Heart right ventricle (tissue), 16 donors: ENCODE measurements at places on chromosomes 5 and 9.
A peak's percentile ranks its signal among the peaks of the same experiment; 100 is the strongest.

- no peak for DNase-seq
Observed at GRCh38 chr5:34034534-34035327, 8.3 kb downstream of the C1QTNF3 start.

- DNase-seq: no peak
Observed at GRCh38 chr5:81068635-81069034, 108.5 kb downstream of the RASGRF2 start.

- DNase-seq: no peak
Observed at GRCh38 chr5:173831196-173831914, 56.8 kb upstream of the CPEB4 start.

DNA sequence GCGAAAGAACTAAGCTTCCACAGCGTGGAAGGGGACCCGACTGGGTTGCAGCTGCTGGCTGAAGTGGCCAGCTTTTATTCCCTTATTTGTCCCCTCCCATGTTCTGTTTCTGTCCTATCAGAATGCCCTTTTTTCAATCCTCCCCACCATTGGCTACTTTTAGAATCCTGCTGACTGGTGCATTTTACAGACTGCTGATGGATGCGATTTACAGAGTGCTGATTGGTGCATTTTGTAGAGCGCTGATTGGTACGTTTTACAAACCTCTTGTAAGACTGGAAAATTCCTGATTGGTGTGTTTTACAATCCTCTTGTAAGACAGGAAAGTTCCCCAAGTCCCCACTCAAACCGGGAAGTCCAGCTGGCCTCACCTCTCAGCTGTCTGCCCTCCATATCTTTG, 50.7 kb downstream of the KLF9 start:
- no peak for DNase-seq

- DNase-seq: no peak
Observed at GRCh38 chr5:138471052-138471361, 5.7 kb downstream of the EGR1 start.

GRCh38 chr9:2624051-2624682, 2.6 kb downstream of the VLDLR start:
- no peak for DNase-seq

DNA sequence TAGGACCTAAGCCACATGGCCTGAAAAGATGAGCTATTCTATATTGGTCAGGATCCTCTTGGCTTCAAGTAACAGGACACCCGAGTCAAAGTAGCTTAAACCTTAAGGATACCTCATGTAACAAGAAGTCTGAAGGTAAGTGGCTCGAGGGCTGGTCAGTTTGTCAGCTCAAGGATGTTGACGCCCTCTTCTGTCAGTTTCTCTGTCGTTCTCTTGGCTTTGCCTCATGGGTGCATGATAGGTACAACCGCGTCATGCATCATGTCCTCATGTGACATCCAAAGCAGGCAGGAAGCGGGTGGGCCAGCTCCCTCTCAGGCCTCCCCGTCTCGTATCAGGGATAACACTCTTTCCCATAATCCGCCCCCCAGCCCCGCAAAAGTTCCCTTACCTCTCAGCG, 22.1 kb upstream of the TCERG1 start:
- DNase-seq: no peak

DNA sequence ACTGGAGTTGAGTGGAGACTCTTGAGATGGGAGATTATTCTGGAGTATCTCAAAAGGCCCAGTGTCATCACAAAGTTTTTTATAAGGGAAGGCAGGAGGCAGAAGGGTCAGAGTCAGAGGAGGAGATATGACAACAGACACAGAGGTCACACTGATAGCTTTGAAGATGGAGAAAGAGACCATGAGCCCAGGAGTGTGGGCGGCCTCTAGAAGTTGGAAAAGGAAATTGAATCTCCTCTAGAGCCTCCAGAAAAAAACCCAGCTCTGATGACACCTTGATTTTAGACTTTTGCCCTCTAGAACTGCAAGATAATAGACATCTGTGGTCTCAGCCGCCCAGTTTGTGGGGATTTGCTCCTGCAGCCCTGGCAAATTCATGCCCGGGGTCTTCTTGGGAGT, 64.8 kb upstream of the SPTLC1 start:
- DNase-seq: no peak

GRCh38 chr9:79189511-79189924, 382.2 kb upstream of the TLE4 start:
- no peak for DNase-seq

DNA sequence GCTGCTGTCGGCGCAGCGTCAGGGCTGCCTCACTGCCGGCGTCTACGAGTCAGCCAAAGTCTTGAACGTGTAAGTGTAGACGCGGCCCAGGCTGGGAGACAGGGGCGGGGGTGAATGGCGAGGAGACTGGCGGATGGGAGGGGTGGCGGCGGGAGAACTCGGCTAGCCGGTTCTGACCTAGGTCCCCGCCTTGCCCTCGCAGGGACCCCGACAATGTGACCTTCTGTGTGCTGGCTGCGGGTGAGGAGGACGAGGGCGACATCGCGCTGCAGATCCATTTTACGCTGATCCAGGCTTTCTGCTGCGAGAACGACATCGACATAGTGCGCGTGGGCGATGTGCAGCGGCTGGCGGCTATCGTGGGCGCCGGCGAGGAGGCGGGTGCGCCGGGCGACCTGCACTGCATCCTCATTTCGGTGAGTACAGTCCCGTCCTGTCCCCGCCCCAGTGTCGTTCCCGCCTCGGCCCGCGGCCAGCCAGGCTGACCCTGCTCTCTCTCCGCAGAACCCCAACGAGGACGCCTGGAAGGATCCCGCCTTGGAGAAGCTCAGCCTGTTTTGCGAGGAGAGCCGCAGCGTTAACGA, 745 bp downstream of the GADD45G start:
- DNase-seq: peak; percentile 59

GRCh38 chr9:24932785-24933184, 387.1 kb upstream of the IZUMO3 start:
- DNase-seq: no peak

DNA sequence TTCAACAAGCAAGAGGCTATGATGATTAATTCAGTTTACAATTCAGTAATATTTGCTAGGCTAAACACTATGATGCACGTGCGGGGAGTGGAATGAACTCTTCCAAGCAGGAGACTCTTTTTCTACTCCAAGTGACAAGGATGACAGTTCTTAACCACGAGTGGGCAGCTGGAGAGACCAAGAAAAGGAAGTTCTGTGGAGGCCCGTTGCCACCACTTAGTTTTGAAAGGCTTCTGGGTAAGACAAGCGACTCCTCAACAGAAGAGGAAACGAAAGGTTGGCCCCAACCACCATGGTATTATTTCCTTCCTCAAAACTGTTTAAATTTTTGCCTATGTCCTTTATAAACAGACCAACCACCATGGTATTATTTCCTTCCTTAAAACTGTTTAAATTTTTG, 2.8 kb downstream of the DCAF12 start:
- no peak for DNase-seq

- no peak for DNase-seq
Observed at GRCh38 chr5:85132269-85132668, 747.6 kb upstream of the EDIL3 start.

GRCh38 chr9:115378241-115378640, 260.3 kb upstream of the TNC start:
- DNase-seq: no peak

GRCh38 chr9:83036043-83036442, 26.9 kb downstream of the RASEF start:
- no peak for DNase-seq

- no peak for DNase-seq
Observed at GRCh38 chr5:83096660-83097339, 19.5 kb downstream of the XRCC4 start.

GRCh38 chr5:151820903-151821302, 49.1 kb downstream of the G3BP1 start:
- no peak for DNase-seq

DNA sequence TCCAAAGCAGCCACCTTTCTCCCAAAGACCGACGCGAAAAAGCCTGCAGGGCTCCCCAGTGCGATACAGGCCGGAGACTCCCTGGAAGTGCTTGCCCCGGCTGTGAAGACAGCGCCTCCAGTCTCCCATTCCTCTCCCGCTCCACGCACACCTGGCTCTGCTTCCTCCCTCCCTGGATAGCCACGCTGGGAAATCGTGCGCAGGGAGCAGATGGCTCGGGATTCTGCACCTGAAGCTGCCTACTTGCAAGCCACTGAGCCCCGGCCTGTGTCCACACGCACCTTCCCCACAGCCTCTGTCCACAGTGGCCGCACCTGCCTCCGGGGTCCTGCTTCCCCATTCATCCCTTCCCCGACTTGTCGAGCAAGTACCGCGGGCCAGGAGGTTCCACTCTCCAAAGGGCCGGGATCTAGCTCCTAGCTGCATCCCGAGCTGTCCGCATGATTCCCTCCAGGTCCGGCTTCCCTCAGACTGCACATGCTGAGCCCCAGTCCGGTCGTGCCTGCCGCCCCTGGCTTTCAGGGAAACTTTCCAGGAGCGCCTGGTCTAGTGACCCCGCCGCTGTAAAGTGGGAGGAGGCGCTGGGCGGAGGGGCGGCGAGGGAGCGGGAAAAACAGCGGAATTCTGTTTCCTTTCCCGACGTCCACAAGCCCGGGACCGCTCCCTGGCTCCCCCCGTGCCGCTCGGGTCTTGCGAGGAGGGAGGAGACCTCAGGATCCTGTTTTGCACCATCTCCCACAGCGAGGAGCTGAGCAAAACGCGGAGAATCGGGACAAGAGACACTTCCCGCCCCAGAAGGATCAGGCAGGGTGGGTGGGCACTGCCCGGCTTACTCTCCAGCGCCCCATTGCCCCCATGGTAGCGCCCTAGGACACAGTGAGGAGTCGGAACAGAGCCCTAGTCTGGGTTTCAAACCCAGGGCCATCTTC, 2.0 kb downstream of the SEMA6A start:
- DNase-seq: peak; percentile 49

DNA sequence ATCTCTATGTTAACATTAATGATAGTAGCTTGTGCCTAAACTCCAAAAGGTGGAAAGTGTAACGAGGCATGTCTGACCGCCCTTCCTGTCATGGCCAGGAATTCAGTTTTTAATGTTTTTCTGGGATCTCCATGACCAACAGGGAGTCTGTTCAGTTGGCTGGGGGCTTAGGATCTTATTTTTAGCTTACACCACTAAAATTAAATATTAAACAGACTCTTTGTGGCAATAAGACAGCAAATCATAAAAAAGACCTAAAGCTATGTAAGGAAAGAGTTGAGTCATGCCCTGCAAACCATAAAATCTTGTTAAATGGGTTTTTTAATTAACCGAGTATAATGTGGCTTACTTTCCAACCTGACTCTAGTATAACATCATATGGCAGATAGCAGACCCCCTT, 247.8 kb downstream of the DIRAS2 start:
- no peak for DNase-seq

GRCh38 chr5:56126487-56127179, 106.5 kb downstream of the ANKRD55 start:
- no peak for DNase-seq

- DNase-seq: no peak
Observed at GRCh38 chr9:109923471-109923760, 143.4 kb downstream of the PALM2AKAP2 start.

DNA sequence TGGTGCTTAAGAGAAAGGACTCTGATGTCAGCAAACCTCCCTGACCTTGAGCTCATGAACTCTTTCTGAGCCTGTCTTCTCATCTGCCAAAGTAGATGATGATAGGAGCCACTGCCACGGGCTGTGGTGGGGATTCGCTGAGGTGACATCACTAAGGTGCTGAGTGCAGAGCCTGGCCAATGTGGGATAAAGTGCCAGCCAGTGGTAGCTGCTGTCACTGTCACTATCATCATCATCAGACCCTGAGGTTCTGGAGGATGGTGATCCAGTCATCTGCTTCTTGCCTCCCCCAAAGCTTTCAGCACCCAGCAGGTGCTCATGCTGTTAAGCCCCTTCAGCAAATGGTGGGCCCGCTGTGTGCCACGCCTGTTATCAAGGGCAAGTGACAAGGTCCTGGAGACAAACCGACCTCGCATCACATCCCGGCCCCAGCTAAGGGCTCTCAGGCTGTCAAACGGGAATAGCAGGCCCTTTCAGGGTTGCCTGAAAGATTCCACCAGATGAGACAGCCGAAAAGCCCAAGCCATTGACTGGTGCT, 6.4 kb downstream of the FPGS start:
- DNase-seq: no peak

GRCh38 chr9:123657099-123657498, 272.8 kb downstream of the DENND1A start:
- no peak for DNase-seq

GRCh38 chr5:128397876-128398275, 140.2 kb downstream of the FBN2 start:
- no peak for DNase-seq

GRCh38 chr9:79551586-79551985, 20.2 kb upstream of the TLE4 start:
- no peak for DNase-seq

- no peak for DNase-seq
Observed at GRCh38 chr5:18749763-18750162, 1115.5 kb downstream of the TAF11L14 start.

DNA sequence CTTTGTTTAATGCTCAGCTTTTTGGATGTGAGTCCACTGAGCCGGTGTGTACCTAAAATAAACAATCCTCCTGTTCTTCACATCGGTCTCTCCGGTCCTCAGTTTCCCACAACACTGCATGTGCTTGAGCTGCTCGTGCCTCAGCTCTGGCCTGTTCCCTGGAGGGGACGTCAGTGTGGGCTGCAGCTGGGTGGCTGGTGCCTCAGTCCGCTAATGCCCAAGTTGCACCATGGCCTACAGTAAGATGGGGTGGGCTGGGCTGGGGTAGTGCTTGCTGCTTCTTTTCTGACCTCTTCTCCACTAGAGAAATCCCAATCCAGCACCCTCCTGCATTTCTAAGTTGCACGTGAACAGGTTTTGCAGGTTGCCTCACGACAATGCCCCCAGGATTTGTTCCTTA, 595 bp upstream of the BTNL9 start:
- DNase-seq: no peak

- DNase-seq: no peak
Observed at GRCh38 chr5:68318955-68319705, 103.6 kb downstream of the PIK3R1 start.

- DNase-seq: peak; percentile 66
Observed at GRCh38 chr5:1090538-1090937, 21.3 kb downstream of the SLC12A7 start.

GRCh38 chr5:55081541-55081940, 20.9 kb upstream of the GZMA start:
- no peak for DNase-seq

GRCh38 chr9:88791105-88791805, 200.0 kb upstream of the S1PR3 start:
- DNase-seq: no peak

DNA sequence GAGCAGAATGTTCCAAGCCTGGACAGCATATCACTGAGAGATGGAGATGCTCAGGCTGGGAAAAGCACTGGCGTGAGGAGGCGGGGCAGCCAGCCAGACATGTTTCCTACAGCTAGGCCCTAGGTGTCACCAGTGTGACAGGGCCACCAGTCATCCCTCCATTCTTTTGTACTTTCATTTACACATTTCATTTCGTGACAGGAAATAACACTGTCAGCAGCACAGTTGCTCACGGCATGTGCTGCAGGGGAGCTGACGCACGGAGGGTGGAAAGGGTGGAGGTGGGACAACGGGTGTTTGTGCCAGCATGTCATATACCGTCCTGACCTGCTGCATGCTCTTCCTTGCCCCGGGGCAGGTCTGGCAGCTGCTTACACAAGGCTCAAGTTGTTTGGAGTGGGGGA, 14.8 kb upstream of the CEMIP2 start:
- peak; percentile 12 for DNase-seq
